ENCODE measurements at places on chromosomes 3 and 15.

DNA sequence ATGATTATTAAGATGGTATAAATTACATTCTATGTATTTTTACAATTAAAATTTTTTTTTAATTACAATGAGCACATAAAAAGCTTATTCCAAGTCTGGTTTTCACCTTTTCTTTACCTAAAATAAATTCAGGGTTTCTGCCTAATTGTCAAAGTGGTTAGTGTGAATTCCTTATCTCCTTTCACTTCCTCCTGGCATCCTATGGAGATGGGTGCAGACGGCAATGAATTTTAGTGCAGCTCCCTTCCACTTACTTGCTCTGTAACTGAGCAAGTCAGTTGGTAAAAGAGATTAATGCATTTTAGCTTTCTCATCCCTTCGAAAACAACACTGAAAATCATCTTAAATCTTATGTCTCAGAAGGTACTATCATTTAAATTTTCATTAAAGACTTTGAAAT lies 13.1 kb downstream of the HDGFL3 start:
- no peak for DNase-seq

DNA sequence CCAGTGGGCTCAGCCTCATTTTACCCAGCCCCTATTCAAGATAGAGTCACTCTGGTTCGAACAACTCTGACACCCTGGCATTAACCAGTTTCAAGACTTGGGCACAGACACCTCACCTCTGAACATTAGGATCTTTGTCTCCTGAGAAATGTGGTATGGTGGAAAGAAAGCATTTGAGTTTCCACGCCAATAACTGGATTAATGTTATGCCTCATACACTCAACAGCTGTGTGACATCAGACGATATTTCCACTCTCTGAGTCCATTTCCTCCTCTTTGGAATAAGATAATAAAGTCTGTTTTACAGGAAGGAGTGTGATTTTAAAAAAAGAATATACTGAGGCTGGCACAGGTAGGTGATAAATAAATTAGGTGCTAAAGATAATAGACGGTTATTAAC lies 121.3 kb upstream of the CHL1 start:
- no peak for DNase-seq

- no peak for DNase-seq
Observed at GRCh38 chr3:148816981-148817525, 10.6 kb upstream of the CPB1 start.

GRCh38 chr3:127425505-127426443 lies 137.9 kb upstream of the PRR20G start:
- DNase-seq, result no peak

- no peak for DNase-seq
Observed at GRCh38 chr3:129358772-129359371, 69.6 kb downstream of the EFCAB12 start.

Data from HS-5 (cell line).